Jurkat, Clone E6-1 (cell line): ENCODE measurements at places on chromosomes 6 and 20.

- DNase-seq, result no peak
These were observed 41.9 kb downstream of the PCNA start for GRCh38 chr20:5077761-5078387.

DNA sequence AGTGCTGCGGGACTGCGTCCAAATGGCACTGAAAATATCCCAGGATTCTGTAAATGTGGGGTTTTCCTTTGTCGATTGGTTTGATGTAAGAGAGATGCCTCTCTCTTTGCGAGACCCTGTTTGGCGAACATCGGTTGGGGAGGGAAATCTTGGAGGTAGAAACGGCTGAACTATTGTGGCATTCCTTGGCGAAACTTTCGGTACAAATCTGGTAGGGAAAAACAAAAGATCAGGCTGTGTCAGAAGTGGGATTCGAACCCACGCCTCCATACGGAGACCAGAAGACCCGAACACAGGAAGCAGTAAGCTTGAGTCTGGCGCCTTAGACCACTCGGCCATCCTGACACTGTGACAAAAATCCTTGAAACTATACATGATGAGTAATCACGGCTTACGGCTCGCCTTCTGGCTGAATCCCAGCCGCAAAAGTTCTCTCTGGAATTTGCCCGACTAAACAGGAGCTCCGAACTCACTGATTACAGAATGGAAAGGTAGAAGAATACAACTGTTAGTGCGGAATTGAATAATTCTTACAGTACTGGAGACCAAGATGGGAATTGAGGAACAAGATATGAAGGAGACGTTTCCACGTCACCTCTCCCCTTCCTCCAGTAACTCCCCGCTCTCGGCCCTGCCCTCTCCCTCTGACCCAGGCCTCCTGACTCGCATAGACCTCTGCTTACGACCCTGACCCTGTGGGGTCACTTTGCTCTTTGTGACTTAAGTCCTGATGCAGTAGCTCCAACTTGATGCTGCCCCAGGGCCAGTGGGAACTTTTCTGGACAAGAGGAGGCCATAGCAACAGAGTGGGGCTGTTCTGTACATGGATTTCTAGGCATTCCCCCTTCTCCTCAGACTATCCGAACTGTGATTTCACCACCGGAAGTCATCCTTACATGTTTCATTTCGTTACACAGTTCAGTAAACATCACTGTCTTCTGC, 132.8 kb upstream of the ZNF184 start:
- DNase-seq, result no peak

GRCh38 chr6:148521586-148521985, 178.9 kb downstream of the SASH1 start:
- DNase-seq, result no peak

DNA sequence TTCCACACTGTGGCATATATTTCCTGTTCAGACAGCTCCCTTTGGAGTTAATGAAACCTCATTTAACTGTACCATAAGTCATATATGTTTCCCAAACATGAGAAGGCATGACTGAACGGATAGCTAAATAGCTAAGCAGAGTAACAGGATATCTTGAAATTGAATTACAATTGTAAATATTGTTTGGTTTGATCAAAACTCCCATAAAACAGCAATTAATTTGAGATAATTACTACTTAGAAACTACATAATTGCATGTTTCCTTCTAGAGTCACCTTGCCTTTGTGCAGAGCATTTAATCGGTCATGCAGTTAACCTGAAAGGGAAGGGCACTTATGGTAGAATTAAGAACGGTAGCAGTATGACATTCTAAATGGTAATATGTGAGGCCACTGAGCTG, 179.0 kb upstream of the MAP3K7 start:
- no peak for DNase-seq

DNA sequence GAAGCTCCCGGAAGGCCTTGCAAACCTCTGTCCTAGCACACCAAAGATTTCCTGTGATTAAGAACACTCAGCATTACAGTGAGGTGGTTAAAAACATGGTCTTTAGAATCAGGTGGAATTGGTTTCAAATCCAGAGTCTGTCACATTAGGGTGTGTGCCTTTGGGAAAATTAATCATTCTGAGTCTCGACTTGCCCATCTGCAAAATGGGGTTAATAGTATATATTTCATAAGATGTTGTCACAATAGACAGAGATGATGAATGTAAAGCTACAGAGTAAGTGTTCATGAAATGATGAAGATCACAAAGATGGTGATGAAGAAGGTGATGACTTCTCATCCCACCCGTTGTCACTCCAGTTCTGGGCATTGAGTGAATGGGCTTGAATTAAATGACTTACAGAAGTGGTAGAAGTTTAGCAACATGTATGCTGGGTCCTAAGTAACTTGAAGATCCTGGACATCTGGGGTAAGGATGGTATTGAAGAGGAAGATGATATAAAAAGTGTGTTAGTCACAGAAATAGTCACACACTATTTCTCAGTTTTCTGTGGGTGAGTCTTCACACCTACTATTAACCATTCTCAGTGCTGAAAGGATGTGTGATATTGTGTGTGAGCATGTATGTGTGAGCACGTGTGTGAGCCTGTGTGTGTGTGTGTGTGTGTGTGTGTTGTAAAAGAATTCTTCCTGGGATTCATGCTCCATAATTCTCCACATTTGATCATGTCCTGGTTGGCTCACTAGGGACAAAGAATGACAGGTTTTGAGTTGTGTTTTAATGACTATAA, 28.0 kb upstream of the NEDD9 start:
- DNase-seq, result no peak
